ENCODE measurements at places on chromosomes 16 and 17.

DNA sequence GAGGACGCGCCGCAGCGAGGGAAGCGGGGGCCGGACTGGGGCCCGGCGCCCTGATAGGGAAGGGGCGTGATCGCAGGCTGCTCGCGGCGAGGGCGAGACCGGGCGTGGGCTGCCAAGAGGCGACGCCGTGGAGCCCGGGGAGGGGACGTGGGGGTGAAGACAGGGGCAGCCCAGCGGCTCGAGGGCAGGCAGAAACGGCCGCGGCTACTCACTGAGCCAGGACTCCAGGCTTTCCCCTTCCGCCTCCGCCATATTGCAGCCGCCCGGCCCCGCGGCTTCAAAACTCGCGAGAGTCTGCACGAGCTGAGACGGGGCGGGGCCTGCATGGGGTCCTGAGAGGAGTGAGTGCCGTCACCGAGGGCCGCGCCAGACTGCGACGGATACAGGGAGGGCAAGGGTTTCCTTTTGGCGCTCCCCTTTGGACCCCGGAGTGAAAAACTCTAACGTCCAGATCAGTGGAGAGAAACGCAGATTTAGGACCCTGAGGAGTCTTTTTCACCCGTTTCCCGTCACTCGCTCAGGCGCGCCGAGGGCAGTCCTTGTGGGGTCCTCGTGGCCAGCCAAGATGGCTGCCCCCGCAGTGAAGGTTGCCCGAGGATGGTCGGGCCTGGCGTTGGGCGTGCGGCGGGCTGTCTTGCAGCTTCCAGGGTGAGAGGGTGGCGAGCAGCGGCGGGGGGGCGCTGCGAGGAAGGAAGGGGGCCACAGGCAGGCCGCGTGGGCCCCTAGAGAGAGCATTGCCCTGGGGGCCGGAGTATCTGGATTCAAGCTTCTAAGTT lies at the start of the genes GGA3 and MRPS7:
Gene GGA3 (minus strand): TSS at position 271 of the 776 bp plus-strand sequence. CDS start 19 bp downstream, at position 252.
Gene MRPS7 (plus strand): TSS at position 544 of the 776 bp plus-strand sequence. CDS start 22 bp downstream, at position 566.
- peak; percentile 94 for DNase-seq

DNA sequence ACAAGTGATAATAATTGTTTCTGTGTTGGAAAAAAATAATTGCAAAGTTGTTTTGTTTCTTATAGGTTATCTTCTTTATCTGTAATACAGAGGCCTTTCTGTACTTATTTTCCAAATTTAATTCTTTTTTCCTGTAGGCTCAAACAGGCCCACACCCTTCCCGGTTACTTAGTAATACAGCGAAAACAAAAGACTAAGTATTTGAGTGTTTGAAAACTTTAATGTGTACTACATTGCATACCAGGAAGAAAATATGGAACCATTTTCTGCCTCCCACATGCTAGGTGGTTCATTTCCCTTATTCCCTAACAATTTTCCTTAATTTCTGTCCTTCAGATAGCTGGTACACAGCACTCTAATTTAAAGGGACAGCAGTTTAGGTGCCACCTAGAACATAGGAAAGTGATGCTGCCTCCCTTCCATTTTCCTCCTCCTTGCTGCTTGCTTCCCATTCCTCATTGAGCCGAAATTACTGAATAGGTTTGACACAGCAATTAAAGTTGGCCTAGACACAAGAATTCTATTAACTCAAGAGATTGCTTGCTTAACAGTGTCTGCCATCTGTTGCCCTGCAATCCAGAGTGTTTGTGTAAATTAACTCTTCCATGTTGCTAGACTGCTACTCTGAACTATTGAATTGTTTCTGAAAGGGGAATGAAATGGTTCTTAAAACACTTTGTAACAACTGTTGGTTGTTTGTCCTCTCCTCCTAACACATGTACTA lies 24.2 kb downstream of the CYB5B start:
- no peak for DNase-seq

- no peak for DNase-seq
These were observed 138.7 kb upstream of the RPH3AL start for GRCh38 chr17:491086-492021.

DNA sequence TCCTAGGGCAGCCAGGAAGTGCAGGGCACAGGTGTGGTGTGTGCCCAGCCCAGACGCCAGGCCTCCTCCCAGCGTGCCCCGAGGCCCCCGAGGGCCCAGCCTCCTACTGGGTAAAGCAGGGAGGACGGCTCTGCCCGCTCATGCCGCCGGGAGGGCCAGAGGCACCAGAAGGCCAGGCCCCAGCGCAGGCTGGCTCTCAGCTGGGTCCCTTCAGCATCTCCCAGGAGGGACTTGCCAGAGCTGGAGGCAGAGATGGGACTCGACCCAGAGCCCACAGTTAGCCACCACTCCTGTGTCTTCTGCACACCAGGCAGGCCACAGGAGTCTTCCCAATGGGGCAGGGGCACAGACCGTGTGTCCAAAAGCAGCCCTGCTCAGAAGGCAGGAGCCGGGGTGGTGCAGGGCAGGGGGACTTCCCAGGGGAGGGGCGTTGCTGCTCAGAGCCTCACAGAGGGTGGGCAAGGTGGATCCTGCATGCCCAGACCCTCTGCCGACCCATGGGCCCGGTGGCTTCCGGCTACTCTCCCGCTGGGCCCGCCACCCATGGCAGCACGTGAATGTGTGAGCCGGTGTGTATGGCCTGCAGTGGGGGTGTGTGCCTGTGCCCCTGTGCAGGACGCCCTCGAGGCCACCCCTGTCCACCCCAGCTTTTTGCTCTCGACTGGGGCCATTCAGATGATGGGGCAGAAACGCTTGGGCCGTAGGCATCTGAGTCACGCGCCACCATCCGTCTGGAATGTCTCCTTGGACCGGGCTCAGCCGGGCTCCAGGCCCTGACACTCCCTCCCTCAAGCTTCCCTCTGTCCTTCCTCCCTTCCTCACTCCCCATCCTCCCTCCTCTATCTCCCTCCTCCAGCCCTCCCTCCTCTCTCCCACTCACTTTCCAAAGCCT lies 5.7 kb upstream of the ZNF469 start:
- no peak for DNase-seq

DNA sequence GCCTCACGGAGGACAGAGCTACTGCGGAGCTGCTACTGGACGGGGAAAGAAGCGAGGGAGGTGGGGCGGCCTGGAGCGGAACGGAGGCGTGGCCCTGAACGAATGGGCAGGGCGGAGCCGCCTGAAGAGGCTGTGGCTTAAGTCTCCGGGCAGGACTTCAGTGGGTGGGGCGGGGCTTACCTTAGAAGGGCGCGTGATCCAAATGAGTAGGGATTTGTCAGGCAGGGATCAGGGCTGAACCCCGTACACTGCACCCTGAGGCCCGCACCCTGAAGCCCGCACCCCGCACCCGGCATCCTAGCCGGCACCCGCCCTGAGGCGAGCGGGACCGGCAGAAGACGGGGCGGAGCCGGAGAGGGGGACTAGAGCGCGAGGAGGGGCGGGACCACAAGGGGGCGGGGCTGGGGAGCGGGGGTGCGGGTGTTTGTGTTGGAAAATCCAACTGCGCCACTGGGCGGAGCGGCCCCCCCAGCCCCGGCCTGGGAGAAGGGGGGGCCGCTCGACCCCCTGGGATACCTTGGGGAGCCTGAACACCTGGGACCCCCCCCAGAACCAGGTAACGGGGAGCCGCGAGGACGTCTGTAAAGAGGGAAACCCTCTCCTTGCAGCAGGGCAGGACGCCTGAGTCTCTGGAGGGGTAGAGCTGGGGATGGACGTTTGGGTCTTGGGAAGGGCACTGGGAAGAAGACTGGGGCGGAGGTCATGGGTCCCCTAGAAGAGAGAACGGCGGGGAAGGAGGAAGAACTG lies at the start of gene KDM6B:
Gene KDM6B (plus strand): TSS at position 423 of the 747 bp plus-strand sequence. CDS start 11,338 bp downstream, outside the sequence.
- DNase-seq: peak; percentile 76

- DNase-seq: no peak
These were observed 45.6 kb downstream of the ADCY7 start for GRCh38 chr16:50311891-50312501.

GRCh38 chr17:20208717-20209116 lies 199.6 kb downstream of the SPECC1 start:
- no peak for DNase-seq

DNA sequence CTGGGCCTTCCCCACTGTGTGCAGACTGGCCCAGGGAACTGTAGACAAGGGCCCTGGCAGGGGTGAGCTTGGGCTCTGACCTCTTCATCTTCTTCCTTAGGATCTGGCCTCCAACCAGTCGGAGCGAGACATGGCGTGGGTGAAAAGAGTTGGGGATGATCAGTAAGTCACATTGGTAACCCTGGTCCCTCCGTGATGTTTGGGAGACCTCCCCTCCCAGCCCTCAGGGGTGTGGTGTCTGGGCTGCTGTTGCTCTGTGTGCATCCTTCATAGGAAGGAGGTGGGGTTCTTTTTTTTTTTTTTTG lies 5.5 kb downstream of the TBKBP1 start:
- DNase-seq: no peak

GRCh38 chr16:87303431-87303930 lies 13.7 kb downstream of the C16orf95 start:
- DNase-seq: no peak

GRCh38 chr17:6948562-6948961 lies 47.3 kb upstream of the ALOX12 start:
- no peak for DNase-seq

DNA sequence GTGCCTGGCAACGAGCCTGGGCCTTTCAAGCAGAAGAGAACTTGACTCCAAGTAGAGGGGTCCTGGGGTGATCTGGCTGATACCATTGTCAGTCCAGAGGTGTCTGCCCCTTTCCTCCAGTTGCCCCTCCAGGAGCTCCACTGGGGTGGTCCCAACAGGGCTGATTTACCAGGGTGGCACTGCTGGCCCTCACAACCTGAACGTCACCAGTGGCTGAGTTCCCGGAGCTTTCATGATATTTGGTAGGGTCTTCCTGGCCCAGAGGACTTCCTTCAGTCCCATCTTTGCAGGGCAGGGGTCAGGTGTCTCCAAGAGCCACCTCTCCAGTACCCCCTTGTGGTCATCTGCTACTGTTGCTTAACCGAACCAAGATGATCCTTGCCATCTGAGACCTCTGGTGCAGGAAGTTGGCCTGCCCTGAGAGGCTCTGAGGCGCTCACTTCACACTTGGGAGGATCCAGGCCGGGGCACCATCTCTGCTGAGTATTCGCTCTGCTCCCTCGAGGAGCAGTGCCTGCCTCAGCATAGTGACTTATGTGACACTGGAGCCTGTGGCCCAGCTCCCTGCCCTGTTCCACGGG lies 3.5 kb downstream of the LIMD2 start:
- no peak for DNase-seq

- no peak for DNase-seq
These were observed 126.5 kb upstream of the RCVRN start for GRCh38 chr17:10031606-10032005.

GRCh38 chr17:8742819-8743218 lies 1.8 kb downstream of the CCDC42 start:
- no peak for DNase-seq

GRCh38 chr16:58699151-58699550 lies 14.6 kb upstream of the SLC38A7 start:
- DNase-seq: no peak

DNA sequence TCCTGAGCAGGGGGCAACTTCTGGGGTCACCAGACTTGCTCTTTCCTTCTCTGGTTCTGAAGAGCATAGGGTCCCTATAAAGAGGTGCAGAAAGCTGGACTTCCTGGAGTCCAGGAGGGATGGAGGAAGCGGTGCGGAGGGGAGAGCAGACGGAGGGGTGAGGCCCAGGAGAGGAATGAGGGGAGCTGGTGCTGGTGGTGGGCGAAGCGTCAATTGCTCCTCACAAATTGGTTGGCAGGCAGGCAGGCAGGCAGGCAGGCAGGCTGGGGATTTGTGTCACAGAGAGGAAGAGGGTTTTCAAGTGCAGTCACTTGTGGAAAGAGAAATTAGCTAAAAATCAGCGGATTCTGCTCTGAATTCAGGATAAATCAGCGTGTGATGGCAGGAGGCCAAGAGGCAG lies 133.7 kb upstream of the CDC42EP4 start:
- no peak for DNase-seq

GRCh38 chr16:70746708-70747424 lies 54.1 kb downstream of the VAC14 start:
- DNase-seq: no peak

DNA sequence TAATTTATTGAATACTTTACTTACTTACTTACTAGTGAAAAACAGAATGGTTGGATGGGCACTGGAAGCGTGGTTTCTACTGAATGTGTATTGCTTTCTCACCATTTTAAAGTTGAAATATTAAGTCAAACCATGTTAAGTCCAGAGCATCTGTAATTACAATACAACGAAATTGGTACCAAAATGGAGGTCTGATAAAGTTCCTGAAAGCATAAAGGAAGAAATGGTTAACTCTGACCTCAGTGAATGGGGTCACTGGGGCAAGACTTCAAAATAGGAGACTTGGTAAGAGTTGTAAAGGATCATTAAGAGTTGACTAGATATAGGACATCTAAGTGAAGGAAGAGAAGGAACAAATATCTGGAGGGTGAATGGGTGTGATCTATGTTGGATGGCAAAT lies 237.1 kb downstream of the MAF start:
- no peak for DNase-seq

GRCh38 chr16:69703638-69704037 lies 22.7 kb downstream of the NQO1 start:
- DNase-seq: no peak

All from D721Med (cell line).